Trophoblast cell (in vitro differentiated cells and primary cell): ENCODE measurements at places on chromosomes 13 and 19.

GRCh38 chr13:86510792-86511191, 711.6 kb upstream of the SLITRK6 start:
- DNase-seq, result no peak

DNA sequence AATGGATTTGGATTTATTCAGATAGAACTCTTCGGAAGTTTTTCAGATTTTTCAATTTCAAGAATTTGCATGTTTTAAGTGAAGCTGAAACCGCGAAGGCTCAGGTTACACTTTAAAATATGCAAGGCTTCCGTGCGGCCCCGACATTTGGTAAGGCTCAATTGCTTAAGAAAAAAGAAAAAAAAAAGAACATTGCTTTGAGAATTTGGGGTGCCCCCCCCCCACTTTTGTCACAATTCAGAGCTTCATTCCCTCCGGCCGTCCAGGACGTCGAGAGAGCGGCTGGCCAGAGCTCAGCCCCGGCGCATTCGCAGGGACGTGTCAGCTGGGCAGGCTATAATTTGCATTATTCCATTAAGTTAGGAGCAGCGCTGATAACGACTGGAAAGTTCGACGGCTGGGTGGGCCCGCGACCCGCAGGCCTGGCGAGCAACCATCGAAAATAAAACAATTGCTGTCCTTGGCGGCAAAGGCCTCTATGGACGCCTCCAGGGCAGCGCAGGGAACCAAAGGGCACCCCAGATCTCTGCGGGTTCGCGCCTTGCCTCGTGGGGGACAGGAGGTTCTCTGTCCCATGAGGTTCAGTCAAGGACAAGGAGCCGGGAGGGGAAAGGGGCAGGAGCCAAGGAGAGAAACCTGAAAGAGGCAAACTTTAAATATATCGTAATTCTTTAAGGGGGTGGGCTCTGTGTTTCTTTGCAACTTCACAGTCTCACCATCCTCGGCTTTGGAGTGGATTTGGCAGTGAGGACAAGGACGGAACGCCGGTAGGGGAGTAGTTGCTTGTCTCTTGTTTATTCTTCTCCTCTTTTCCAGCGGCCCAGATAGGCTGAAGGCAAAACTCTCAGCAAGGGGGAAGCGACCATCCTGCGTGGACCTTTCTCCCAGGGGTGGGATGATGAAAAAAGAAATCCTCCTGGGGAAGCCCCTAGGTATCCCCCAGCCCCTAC, 7.0 kb downstream of the SOX21 start:
- peak; percentile 24 for DNase-seq

- DNase-seq, result no peak
Measured at GRCh38 chr19:18733196-18733647, 49.7 kb downstream of the CRTC1 start.

DNA sequence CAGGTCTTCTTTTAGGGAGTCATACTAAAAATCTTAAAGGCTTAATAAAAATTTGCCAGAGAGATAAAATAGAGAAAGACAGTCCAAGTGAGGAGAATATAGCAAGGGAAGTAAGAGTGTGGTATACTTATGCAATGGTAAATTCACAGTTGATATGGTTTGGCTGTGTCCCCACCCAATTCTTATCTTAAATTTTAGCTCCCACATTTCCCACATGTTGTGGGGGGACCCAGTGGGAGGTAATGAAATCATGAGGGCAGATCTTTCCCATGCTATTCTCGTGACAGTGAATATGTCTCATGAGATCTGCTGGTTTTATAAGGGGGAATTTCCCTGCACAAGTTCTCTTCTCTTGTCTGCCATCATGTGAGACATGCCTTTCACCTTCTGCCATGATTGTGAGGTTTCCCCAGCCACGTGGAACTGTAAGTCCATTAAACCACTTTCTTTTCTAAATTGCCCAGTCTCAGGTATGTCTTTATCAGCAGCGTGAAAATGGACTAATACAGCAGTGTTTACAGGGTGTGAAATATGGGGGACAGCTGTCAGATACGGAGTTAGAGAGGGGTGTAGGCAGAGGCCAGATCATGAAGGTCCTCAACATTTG, 115.4 kb downstream of the UGGT2 start:
- DNase-seq, result no peak

DNA sequence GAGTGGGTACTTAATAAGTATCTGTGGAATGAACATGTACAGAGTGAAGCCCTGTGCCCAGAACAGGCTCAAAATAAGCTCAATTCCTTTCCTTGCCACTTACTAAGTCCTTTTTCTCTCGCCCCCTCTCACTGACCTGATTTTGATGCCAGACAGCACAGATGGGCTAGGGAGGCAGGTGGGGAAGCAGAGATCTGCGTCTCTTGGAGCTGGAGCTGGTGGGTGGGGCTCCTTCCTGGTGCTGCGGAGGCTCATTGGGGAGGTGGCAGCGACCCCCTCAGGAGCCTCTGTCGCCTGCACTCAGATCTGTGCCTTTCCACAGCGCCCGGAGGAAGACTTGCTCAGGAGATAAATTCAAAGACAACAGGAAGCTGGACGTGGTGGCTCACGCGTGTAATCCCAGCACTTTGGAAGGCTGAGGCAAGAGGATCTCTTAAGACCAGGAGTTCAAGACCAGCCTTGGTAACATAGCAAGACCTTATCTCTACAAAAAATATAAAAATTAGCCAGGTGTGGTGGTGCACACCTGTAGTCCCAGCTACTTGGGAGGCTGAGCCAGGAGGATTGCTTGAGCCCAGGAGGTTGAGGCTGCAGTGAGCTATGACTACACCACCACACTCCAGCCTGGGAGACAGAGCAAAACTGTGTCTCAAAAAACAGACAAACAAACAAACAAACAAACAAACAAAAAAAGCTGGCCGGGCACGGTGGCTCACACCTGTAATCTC, 14.6 kb downstream of the AKT2 start:
- no peak for DNase-seq

- no peak for DNase-seq
Measured at GRCh38 chr13:31081316-31081715, 80.4 kb downstream of the HSPH1 start.

DNA sequence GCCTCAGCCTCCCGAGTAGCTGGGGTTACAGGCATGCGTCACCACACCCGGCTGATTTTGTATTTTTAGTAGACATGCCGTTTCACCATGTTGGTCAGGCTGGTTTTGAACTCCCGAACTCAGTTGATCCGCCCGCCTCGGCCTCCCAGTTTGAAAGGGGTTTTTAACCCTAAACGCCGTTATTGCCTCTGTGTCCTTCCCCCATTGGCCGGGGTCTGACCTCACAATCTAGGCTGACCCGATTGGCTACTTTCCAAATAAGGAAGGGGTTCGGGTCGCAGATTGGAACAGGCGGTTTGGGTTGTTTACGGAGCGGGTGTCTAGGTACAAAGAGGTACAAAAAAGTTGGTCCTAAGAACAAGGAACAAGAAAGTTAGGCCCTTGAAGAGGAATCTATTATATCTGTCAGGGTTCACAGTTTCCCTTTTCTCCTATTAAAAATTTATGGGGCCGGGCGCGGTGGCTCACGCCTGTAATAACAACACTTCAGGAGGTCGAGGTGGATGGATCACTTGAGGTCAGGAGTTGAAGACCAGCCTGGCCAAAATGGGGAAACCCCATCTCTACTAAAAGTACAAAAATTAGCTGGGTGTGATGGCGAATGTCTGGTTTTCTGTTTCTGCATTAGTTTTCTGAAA, 1.0 kb downstream of the ZNF253 start:
- DNase-seq, result peak; percentile 9

DNA sequence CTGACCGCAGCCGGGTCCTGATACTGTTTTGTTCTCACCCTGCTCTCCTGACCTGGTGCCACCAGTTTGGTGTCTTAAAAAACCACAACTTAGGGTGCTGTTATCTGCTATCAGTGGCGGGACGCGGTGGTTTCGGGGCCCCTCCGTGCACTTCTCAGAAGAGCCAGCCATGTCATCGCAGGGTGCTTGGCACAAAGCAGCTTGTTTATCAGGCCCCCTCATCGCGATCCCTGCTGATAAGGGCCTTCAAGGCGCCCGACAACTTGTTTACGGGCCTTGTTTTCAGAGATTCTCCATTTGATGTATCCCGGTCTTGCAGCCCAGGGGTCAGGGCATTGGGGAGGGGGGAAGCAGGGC, 58.1 kb upstream of the KLF2 start:
- no peak for DNase-seq

DNA sequence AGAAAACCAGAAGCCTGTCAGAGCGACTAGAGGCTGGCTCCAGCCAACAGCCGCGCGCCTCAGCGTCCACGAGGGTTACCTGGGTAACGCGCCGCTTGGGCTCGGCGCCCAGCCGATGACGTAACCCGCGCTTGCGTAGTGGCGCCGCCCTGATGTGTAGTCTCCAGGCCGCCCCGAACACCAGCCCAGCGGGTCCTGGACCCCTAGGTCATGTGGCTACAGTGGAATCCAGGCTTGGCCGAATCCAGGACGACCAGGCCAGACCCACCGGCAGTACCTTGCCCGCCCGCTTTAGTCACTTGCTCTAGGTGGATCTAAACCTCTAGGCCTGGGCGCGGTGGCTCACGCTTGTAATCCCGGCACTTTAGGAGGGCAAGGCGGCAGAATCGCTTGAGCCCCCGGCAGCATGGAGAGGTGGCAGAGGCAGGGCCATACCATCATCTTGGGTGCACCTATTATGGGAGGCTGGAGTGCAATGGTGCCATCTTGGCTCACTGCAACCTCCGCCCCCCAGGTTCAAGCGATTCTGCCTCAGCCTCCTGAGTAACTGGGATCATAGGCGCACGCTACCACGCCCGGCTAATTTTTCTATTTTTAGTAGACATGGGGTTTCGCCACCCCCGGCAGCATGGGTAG, 7.2 kb upstream of the ZNF606 start:
- peak; percentile 69 for DNase-seq

DNA sequence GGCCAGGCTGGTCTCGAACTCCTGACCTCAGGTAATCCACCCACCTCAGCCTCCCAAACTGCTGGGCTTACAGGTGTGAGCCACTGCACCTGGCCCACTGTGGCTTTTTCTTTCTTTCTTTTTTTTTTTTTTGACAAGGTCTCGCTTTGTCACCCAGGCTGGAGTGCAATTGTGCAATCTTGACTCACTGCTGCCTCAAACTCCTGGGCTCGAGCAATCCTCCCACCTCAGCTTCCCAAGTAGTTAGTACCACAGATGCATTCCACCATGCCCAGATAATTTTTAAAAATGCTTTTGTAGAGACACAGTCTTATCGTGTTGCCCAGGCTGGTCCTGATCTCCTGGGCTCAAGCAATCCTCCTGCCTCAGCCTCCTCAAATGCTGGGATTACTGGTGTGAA, 12.1 kb upstream of the FCGBP start:
- DNase-seq, result peak; percentile 37

DNA sequence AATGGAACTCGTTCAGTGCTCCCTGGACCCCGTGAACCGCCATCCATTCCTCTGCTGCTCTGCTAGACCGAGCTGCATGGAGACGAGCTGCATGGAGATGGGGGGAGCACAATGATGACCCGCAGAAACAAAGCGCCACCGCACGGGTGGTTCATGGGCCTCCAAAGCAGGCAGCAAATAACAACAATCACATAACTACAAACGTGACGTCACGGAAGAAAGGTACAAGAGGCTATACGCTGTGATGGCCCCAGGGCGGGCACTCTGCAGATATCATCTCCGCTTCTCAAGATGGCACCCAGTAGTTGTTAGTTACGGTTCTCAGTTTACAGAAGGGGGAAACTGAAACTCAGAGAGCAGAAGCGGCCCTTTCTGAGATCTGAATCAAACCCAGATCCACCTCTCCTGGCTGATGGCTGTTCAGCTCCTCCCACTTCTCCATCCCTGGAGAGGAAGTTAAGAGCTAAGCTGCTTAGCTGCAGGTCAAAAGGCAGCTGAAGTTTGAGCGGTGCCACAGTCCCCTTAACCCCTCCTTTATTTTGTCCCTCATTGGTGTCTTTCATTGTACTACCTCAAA, 1.7 kb downstream of the ATP13A1 start:
- peak; percentile 7 for DNase-seq

DNA sequence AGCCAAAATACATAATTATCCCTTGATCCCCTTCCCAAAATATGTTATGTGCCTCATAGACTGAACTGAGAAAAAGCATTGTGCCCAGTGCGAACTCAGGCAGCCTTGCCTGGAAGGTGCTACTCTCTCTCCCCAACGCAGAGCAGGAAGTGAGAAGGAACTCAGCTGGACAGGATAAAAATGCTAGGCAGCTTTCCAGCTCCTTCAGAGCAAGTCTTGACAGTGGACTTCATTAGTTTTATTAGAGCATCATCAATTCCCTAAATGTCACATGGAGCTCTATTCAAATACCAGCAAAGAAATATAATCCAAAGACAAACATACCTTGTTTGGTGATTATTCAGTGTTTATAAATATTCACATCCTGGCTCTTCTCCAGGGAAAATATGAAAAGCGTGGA, 202.4 kb downstream of the RFC3 start:
- no peak for DNase-seq

DNA sequence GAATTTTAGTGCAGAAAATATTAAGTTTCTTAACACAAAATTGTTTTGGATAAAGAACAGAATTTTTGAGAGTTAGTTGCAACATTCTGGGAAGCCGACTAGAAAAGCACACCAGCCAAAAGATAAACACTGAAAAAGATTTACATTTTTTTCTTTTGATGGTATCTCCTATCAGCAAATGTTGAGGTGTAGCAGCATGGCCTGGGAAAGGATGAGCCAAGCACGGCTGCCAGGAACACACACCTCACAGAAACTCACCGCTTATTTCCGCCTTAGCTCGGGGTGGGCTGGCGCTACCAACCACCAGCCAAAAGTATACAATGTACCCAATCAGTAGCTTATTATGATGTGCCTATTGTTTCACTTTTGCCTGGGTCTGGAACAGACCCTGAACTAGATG, 134.7 kb downstream of the MIPEP start:
- DNase-seq, result no peak

- no peak for DNase-seq
Measured at GRCh38 chr13:97885641-97886040, 67.8 kb upstream of the IPO5 start.

GRCh38 chr13:51364404-51365008, 25.0 kb downstream of the SERPINE3 start:
- no peak for DNase-seq

GRCh38 chr19:46890423-46891170, 29.8 kb downstream of the ARHGAP35 start:
- DNase-seq, result peak; percentile 23

- no peak for DNase-seq
Measured at GRCh38 chr19:2561221-2561620, 85.3 kb downstream of the GADD45B start.

- peak; percentile 86 for DNase-seq
Measured at GRCh38 chr13:37618554-37618953, 20.0 kb upstream of the POSTN start.

DNA sequence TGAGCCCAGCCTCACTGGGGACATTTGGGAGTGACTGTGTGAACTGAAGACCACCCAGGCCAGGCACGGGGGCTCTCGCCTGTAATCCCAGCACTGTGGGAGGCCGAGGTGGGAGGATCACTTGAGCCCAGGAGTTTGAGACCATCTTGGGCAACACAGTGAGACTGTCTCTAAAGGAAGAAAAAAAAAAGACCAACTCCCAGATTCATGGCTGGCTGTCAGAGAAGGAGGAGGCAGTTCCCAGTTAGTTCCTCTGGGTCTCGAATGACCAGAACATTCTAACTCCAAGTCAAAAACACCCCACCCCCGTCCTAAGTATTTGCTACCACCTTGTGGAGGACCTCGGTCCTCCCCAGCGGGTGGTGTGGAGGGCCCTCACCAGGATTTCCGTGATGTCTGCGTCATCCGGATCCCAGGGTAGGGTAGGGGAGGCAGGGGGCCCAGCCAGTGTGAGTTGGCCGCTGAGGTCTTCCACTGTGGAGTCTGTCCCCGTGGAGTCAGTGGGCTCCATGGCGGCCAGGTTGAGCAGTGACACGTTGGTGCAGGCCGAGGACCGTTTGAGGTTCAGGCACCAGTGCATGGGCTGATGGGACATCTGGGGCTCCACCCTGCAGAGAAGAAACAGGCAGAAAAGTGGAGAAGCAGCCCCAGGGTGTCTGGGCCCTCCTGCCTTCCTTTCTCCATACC, 1.3 kb downstream of the TSKS start:
- DNase-seq, result peak; percentile 51
